ENCODE measurements at places on chromosomes 1 and 21. TPM values are rescaled to one million over a fixed set of nuclear protein-coding genes. Genes with fewer than 3 reads are reported as not detected.

DNA sequence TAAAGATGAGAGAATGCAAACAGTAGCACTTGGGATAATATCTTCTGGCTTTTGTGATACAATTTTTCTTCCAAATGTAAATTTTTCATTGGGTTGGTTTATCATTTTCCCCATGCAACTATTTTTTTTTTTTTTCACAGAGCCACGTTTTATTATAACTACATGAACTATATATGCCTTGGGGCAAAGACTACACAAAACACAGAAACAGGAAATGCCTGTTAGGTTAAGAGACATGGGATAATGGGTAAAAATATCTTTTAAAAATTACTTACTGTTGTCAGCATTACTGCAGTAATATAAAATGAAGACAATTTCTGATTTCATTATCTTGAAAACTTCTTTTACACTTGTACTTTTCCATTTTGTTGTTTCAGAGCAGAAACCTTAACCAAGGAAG, 74.6 kb downstream of the DISP1 start:
- no peaks in the 10 kb centered on the region for H3K4me1 ChIP-seq
- no peaks in the 10 kb centered on the region for H3K36me3 ChIP-seq
- no peaks in the 10 kb centered on the region for H3K27me3 ChIP-seq

DNA sequence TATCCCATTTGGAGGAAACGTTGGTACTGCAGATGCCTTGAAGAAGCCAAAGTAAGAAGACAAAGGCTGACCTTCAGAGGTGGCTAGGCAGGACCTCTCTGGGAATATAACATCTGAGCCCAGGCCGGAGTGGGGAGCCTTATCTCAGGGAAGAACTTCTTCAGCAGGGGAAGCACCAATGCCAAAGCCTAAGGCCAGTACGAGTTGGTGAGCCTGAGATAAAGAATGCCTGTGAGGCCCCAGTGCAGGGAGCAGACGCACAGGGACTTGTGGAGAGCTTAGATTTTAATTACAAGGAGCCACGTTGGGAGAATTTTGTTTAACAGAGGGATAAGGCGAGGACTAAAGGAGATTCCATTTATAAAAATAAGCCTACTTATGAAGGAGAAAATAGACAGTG, 468.8 kb upstream of the RUNX1 start:
- no peak overlapping the region for H3K4me3 ChIP-seq
- no peaks in the 10 kb centered on the region for H3K4me1 ChIP-seq
- no peak for DNase-seq
- H3K36me3 ChIP-seq = no peaks in the 10 kb centered on the region

The SPRR2F gene
- total RNA-seq = not detected

DNA sequence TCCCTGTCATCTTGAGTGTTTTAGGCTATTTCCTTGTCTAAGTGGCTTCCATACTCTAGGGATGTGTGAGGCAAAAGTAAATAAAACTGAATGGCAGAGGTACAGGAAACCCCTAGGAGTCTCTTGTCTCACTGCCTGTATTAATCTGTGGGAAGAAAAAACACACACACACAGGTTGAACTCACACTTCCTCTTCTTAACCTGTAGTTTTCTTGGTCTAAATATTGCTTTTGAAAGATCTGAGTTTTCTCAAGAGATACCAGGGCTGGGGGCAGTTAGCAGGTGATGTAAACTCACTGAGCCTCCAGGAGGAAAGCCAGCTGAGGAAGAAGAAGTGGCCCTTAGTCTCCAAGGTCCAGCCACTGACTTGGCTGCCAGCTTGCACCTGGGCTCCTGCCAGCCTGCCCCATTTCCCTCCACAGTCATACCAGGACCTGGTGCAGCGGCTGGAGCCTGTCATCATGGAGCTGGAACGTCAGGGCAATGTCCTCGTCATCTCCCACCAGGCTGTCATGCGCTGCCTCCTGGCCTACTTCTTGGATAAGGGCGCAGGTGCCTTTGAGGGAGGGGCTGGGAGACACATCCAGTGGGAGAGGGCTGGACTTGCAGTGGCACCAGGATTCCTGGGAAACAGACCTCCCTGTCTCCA, 16.9 kb downstream of the PFKFB2 start:
- no peak for DNase-seq
- no peaks in the 10 kb centered on the region for H3K27me3 ChIP-seq
- H3K4me1 ChIP-seq = no peaks in the 10 kb centered on the region

DNA sequence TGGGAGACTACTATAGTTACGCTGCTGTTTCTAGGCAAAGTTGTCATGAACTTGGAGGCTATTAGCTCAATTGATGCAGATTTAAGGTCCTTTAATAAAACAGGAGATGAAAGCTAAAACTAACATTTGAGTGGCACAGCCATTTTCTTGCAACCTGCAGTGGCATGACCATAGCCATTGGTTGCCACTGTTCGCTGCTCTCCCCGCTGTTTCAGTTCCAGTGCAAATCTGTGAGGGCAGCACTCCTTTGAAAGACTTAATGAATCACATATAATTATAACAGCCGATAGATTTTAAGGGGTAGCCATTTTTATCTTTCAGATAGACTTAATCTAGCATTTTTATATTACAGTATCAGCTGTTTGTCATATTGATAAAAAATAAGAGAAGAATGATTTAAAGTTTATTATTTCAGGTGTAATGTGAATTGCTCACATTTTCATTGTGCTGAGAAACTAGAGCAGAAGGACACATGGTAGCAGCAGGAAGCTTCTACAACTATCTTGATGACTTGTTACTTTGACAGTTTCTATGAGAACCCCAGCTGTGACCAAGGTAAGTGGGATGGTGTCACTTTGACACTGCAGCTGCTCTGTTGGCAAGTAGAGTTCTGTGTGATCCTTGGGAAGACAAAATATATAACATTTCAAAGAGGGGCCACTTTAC, 203.7 kb downstream of the PLA2G4A start:
- H3K4me1 ChIP-seq = no peaks in the 10 kb centered on the region
- H3K27me3 ChIP-seq = no peaks in the 10 kb centered on the region
- DNase-seq = no peak
- H3K36me3 ChIP-seq = peaks cover 10% of the 10 kb centered on the region

GRCh38 chr1:51620470-51620869, 3.6 kb downstream of the OSBPL9 start:
- no peak overlapping the region for H3K4me3 ChIP-seq
- H3K27ac ChIP-seq = no peak overlapping the region
- peaks cover 4% of the 10 kb centered on the region for H3K4me1 ChIP-seq
- DNase-seq = no peak
- H3K36me3 ChIP-seq = no peaks in the 10 kb centered on the region

- H3K27ac ChIP-seq = no peak overlapping the region
- DNase-seq = no peak
- peaks cover 8% of the 10 kb centered on the region for H3K36me3 ChIP-seq
These were observed 76.4 kb downstream of the ST3GAL3 start for GRCh38 chr1:43783671-43784205.

DNA sequence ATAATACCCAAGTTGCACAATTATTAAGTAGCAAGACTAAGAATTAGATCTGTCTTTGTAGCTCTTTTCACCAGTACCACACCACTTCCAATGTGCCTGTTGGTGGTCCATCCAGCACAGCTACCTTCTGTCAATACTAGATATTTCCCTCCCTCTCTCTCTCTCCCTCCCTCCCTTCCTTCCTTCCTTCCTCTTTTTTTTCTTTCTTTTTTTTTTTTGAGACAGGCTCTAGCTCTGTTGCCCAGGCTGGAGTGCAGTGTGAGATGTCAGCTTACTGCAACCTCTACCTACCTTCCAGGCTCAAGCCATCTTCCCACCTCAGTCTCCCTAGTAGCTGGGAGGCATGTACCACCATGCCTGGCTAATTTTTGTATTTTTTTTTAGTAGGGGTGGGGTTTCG, 21.1 kb downstream of the KPNA6 start:
- no peak for DNase-seq
- H3K27ac ChIP-seq = no peak overlapping the region

The COA7 gene
- 24.6 TPM for total RNA-seq

GRCh38 chr21:38917043-38917774, 111.5 kb downstream of the ETS2 start:
- H3K27me3 ChIP-seq = no peaks in the 10 kb centered on the region
- H3K27ac ChIP-seq = no peak overlapping the region
- no peaks in the 10 kb centered on the region for H3K4me1 ChIP-seq
- no peak for DNase-seq

DNA sequence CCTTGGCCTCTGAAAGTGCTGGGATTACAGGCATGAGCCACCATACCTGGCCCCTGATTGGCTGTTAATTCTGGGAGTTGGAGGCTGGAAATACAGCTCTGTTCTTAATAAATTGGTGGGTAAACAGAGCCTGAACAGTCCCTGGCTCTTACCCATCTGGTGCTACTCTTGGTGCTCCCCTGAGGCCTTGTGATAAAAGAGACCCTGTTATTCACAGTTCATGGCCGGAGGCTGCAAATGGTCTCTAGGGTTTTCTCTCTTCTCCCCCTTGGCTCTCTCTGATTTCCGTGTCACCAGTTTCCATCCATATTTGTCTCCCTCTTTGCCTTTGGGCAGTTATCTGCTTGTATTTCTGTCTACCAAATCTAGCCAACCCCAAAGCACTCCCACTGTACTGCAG, 17.2 kb downstream of the NFASC start:
- peaks cover 8% of the 10 kb centered on the region for H3K27me3 ChIP-seq
- H3K4me3 ChIP-seq = peak overlapping the region; percentile 33
- peaks cover 55% of the 10 kb centered on the region for H3K4me1 ChIP-seq
- peak overlapping the region; percentile 5 for H3K27ac ChIP-seq
- no peaks in the 10 kb centered on the region for H3K36me3 ChIP-seq

The CLDN8 gene
- not detected for total RNA-seq

- H3K27me3 ChIP-seq = peaks cover 32% of the 10 kb centered on the region
- H3K4me3 ChIP-seq = no peak overlapping the region
- peaks cover 30% of the 10 kb centered on the region for H3K4me1 ChIP-seq
- DNase-seq = no peak
- H3K36me3 ChIP-seq = peaks cover 6% of the 10 kb centered on the region
These were observed 61.4 kb downstream of the MEF2D start for GRCh38 chr1:156439036-156439776.

The GUK1 gene
- 128 TPM for total RNA-seq

The SPRR1B gene
- total RNA-seq = not detected

DNA sequence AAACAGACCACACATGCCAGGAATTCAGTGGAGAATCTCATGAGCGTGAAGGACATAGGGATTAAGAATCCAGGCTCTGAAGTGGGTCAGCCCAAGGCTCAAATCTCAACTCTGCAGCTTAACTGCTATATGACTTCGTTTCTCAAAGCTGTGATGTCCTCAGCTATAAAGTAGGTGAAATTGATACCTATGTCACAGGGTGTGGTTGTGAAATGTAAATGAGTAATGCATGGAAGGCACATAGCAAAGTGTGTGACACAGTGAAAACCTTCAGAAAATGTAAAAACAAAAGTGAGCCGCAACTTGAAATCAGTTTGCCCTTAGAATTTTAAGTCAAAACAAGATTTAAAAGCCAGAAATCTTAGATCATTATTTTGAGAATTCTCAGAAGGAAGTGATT, 145.7 kb upstream of the PRMT6 start:
- H3K27me3 ChIP-seq = peaks cover 2% of the 10 kb centered on the region
- no peak for DNase-seq
- no peak overlapping the region for H3K4me3 ChIP-seq
- no peaks in the 10 kb centered on the region for H3K36me3 ChIP-seq
- no peaks in the 10 kb centered on the region for H3K4me1 ChIP-seq

- H3K36me3 ChIP-seq = peaks cover 6% of the 10 kb centered on the region
- H3K27me3 ChIP-seq = peaks cover 3% of the 10 kb centered on the region
- H3K27ac ChIP-seq = no peak overlapping the region
These were observed 89.9 kb upstream of the PDC start for GRCh38 chr1:186550832-186551231.

GRCh38 chr21:45592208-45592619, 50.0 kb upstream of the SLC19A1 start:
- H3K27ac ChIP-seq = no peak overlapping the region
- no peak overlapping the region for H3K4me3 ChIP-seq
- peaks cover 29% of the 10 kb centered on the region for H3K36me3 ChIP-seq
- DNase-seq = no peak
- peaks cover 10% of the 10 kb centered on the region for H3K27me3 ChIP-seq

- H3K27me3 ChIP-seq = peaks cover 4% of the 10 kb centered on the region
- no peak overlapping the region for H3K4me3 ChIP-seq
- H3K4me1 ChIP-seq = peaks cover 12% of the 10 kb centered on the region
- no peak overlapping the region for H3K27ac ChIP-seq
These were observed 12.7 kb upstream of the IKBKE start for GRCh38 chr1:206457408-206458120.

DNA sequence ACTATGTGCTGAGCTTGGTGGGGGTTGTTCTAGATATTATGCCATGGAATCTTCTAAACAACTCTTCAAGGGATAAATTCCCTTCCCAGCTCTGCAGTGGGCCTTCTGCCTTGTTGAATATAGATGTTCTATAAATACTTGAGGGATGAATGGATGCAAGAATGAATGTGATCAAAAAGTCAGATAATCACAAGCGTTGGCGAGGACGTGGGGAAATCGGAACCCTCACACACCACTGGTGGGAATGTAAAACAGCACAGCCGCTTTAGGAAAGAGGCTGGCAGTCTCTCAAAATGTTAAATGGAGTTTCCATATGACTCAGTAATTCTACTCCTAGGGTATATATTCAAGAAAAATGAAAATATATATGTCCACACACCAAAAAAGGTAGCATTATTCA, 19.0 kb downstream of the SDC3 start:
- H3K4me3 ChIP-seq = no peak overlapping the region
- H3K36me3 ChIP-seq = no peaks in the 10 kb centered on the region
- peaks cover 9% of the 10 kb centered on the region for H3K27me3 ChIP-seq
- peaks cover 23% of the 10 kb centered on the region for H3K4me1 ChIP-seq

The SCYL3 gene
- total RNA-seq = 8.8 TPM

GRCh38 chr21:23936224-23936623, 1671.1 kb downstream of the MRPL39 start:
- H3K27ac ChIP-seq = no peak overlapping the region
- H3K36me3 ChIP-seq = no peaks in the 10 kb centered on the region
- no peaks in the 10 kb centered on the region for H3K4me1 ChIP-seq
- H3K4me3 ChIP-seq = no peak overlapping the region
- no peak for DNase-seq
- H3K27me3 ChIP-seq = no peaks in the 10 kb centered on the region

DNA sequence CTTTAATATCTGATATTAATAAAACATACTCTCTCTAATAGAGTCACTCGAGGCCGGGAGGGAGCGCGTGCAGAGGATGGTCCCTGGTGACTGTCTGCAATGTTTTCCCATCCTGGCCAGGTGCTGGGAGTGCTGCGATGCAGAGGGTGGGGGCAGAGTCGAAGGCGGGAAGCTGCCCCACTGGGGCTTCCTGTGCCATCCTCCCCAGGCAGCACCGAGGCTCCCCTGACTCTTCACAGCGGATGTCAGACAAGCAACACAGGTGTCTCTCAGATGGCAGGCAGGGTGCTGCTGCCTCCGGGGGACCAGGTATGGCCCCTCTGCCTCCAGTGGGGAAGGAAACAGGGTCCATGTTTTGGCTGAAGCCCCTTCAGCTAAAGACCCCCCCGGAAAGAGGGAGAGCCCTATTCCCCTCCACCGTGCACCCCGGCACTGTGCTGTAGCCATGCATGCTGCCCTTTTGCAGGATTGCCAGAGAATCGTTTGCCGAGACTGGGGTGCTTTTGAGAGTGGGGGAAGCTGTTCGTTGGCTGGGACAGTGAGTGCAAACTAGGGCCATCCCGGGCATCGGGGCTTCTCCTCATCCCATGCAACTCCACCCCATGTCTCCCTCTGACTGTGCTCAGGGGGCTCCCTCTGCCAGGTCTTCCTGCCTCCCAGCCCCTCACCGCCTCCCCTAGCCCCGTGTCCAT, 32.1 kb upstream of the TTC34 start:
- no peaks in the 10 kb centered on the region for H3K4me1 ChIP-seq
- H3K36me3 ChIP-seq = no peaks in the 10 kb centered on the region
- DNase-seq = no peak
- no peak overlapping the region for H3K27ac ChIP-seq
- H3K4me3 ChIP-seq = no peak overlapping the region

- H3K4me1 ChIP-seq = peaks cover 5% of the 10 kb centered on the region
- no peaks in the 10 kb centered on the region for H3K27me3 ChIP-seq
- H3K36me3 ChIP-seq = no peaks in the 10 kb centered on the region
- DNase-seq = no peak
- no peak overlapping the region for H3K4me3 ChIP-seq
- H3K27ac ChIP-seq = no peak overlapping the region
These were observed 60.0 kb upstream of the ATP5PO start for GRCh38 chr21:33975548-33976081.

The HSD3B1 gene
- not detected for total RNA-seq

Measured in glutamatergic neuron (in vitro differentiated cells).